ENCODE measurements at places on chromosomes 12 and 14.

DNA sequence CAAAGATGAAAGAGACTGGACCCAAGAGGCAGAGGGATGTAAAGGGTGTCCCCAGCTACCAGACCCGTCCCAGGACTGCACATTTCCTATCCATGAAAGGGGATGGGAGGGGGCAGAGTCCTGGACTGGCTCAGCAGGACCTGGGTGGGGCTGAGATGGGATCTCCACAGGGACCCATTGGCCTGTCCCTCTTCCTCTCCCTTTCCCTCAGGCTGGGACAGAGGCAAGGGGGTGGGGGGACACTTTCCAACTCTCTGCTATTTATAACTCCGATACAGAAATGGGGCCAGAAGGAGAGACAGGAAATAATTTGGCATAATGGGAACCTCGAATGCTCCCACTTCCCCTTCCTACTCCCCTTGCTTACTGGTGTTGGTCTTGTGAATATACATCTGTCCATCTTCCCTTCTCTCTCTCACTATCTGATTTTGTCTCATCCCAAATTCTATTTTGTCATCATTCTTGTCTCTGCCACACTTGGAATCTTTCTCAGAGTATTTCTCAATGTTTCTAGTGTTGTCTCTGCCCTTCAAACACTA is 1.1 kb upstream of the ITGA7 start:
- no peak for DNase-seq

DNA sequence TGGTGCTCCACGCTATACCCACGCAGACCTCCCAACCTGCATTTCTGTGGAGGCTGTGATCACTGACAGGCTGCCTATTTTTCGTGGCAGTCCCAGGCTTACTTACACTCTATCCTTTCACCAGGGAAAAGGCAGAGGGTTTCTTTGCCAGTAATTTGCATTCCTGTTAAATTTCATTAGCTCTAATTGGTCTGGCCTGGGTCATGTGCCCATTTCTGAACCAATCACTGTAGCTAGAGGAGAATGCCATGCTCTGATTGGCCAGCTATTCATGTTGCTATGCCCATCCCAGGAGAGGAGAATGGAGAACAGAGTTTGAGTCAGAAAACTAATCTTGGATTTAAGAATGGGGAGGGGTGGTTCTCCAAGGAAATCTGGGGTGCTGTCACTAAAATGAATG is 43.2 kb upstream of the TUNAR start:
- DNase-seq, result no peak

DNA sequence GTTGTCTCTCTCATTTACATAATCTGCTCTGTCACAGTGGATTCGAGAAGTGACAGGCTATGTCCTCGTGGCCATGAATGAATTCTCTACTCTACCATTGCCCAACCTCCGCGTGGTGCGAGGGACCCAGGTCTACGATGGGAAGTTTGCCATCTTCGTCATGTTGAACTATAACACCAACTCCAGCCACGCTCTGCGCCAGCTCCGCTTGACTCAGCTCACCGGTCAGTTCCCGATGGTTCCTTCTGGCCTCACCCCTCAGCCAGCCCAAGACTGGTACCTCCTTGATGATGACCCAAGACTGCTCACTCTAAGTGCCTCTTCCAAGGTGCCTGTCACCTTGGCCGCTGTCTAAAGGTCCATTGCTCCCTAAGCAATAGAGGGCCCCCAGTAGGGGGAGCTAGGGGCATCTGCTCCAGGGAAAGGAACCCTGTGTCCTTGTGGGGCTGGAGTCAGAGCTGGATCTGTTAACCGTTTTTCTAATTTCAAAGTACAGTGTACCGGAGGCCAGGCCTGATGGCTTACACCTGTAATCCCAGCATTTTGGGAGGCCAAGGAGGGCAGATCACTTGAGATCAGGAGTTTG is 5.1 kb downstream of the ERBB3 start:
- no peak for DNase-seq

- DNase-seq, result no peak
Observed at GRCh38 chr12:16437926-16438325, 90.5 kb downstream of the MGST1 start.

All from fibroblast of skin of scalp (primary cell).